ENCODE measurements at places on chromosomes 16 and 17.

DNA sequence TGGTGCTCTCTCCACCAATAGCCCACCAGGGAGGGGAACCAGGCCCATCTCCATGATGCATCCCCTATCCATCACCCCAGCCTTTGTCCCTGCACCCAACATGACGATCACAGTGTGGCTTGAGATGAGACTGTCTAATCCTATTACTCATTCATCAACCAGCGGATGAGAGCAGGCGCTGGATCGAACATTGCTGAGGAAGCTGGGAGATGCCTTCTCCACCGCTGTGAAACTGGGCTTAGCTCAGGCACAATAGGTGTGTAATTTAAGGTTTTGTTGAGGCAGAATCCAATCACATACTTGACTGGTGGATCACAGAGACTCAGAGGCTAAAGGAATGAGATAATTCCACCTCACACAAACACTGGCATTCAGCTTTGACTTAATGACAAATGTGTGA, 64.6 kb upstream of the IRX3 start:
- peaks cover 5% of the 10 kb centered on the region for H3K27me3 ChIP-seq
- no peaks in the 10 kb centered on the region for H3K36me3 ChIP-seq
- no peak overlapping the region for H3K4me3 ChIP-seq
- no peak overlapping the region for H3K27ac ChIP-seq
- H3K4me1 ChIP-seq, result no peaks in the 10 kb centered on the region
- DNase-seq, result no peak

GRCh38 chr16:1916640-1916990, 1.6 kb downstream of the HS3ST6 start:
- DNase-seq, result no peak
- no peak overlapping the region for H3K4me3 ChIP-seq
- H3K4me1 ChIP-seq, result peaks cover 15% of the 10 kb centered on the region
- H3K27ac ChIP-seq, result no peak overlapping the region

GRCh38 chr17:3221850-3222249, 14.4 kb downstream of the OR1A1 start:
- H3K36me3 ChIP-seq, result no peaks in the 10 kb centered on the region
- no peak for DNase-seq
- no peak overlapping the region for H3K27ac ChIP-seq
- H3K4me3 ChIP-seq, result no peak overlapping the region

- DNase-seq, result no peak
- H3K27me3 ChIP-seq, result peaks cover 9% of the 10 kb centered on the region
- H3K27ac ChIP-seq, result peak overlapping the region; percentile 97
- peak overlapping the region; percentile 98 for H3K4me3 ChIP-seq
- H3K36me3 ChIP-seq, result peaks cover 50% of the 10 kb centered on the region
These were observed 758 bp upstream of the RPL23A start for GRCh38 chr17:28719021-28719433.

DNA sequence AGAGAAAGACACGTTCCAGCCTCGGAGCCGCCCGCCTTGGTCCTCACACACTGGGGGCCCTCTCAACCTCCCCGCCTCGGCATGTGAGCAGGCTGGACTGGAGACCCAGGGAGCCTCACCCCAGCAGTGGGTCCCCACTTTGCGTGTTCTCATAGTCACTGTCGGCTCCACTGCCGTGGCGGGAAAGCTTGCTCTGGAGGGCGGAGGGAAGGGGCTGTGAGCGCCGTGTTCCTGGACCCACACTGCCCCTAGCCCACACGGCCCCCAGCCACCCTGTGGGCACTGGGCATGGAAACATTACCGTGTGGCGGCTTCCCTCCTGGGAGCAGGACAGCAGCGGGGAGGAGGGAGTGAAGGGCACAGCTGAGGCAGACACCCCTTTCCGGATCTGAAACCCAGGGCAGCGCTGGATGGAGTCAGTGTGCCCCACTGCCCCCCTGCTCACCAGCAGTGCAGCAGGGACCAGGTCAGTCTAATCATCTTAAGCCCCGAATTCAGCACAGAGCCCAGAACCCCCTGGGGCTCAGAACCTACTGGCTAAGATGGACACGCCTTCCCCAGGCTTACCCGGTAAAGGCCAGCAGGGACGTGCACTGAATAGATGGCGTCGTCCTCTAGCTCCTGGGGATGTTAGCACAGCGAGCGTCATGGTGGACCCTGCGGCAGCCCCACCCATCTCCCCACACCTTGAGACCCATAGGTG, 7.2 kb downstream of the TP53I13 start:
- no peak overlapping the region for H3K4me3 ChIP-seq
- H3K27me3 ChIP-seq, result no peaks in the 10 kb centered on the region

GRCh38 chr17:49224198-49224996, 6.2 kb downstream of the PHOSPHO1 start:
- H3K27me3 ChIP-seq, result peaks cover 82% of the 10 kb centered on the region
- peaks cover 20% of the 10 kb centered on the region for H3K4me1 ChIP-seq
- no peak overlapping the region for H3K4me3 ChIP-seq
- no peaks in the 10 kb centered on the region for H3K36me3 ChIP-seq
- no peak overlapping the region for H3K27ac ChIP-seq
- no peak for DNase-seq

DNA sequence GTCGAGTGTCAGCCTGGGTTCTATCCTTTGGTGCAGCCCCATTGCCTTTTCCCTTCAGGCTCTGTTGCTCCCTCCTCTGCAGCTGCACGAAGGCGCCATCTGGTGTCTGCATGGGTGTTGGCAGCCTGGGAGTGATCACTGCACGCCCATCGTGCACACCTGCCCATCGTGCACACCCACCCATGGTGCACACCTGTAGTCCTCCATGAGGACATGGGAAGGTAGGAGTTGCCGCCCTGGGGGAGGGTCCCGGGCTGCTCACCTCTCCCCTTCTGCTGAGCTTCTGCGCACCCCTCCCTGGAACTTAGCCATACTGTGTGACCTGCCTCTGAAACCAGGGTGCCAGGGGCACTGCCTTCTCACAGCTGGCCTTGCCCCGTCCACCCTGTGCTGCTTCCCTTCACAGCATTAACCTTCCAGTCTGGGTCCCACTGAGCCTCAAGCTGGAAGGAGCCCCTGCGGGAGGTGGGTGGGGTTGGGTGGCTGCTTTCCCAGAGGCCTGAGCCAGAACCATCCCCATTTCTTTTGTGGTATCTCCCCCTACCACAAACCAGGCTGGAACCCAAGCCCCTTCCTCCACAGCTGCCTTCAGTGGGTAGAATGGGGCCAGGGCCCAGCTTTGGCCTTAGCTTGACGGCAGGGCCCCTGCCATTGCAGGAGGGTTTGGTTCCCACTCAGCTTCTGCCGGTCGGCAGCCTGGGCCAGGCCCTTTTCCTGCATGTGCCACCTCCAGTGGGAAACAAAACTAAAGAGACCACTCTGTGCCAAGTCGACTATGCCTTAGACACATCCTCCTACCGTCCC, 2.9 kb downstream of the CTRL start:
- no peak overlapping the region for H3K4me3 ChIP-seq
- H3K27ac ChIP-seq, result no peak overlapping the region
- H3K36me3 ChIP-seq, result peaks cover 74% of the 10 kb centered on the region
- H3K4me1 ChIP-seq, result peaks cover 41% of the 10 kb centered on the region

DNA sequence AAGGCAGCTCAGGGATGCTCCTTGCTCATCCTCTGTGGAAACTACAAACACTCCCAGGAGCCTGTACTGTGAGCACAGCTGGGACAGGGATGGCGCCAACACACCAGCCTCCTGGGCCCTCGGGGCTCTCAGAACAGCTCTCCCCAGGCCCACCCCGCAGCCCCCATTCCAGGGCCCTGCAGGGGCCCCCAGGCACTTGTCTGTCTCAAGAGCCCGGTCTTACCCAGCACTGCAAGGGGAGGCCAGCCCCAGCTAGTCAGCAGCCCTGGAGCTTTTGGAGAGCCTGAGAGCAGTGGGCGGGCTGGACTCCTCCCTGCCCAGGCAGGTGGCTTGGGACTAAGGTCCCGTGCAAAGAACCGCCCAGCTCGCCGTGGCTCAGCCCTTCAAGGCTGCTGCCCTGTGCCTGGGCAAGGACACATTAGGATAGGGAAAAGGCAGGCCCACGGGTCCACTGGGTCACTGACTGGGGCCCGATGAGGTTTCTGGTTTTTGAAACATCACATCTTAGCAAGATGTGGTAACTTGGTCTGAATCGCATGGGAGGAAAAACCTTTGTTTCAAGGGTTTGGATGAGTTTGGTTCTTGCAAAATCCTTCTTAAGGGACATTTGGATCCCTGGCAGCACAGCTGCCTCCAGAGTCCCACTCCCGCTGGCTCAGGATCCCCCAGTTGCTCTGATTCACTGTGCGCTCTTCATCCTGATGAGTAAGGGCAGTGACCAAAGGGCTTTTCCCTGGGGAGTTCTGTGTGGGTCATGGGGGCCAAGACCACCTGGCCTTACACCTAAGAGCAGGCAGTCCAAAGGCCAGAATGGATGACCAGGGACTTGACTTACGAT, 2.8 kb downstream of the DNASE1L2 start:
- DNase-seq, result no peak
- no peak overlapping the region for H3K4me3 ChIP-seq
- H3K36me3 ChIP-seq, result peaks cover 96% of the 10 kb centered on the region
- H3K4me1 ChIP-seq, result peaks cover 21% of the 10 kb centered on the region
- no peak overlapping the region for H3K27ac ChIP-seq

GRCh38 chr17:59004338-59005111, 102.2 kb downstream of the TRIM37 start:
- no peak overlapping the region for H3K27ac ChIP-seq
- H3K4me1 ChIP-seq, result no peaks in the 10 kb centered on the region
- H3K4me3 ChIP-seq, result no peak overlapping the region
- peak; percentile 86 for DNase-seq
- H3K27me3 ChIP-seq, result no peaks in the 10 kb centered on the region

- H3K36me3 ChIP-seq, result no peaks in the 10 kb centered on the region
- no peak for DNase-seq
- no peak overlapping the region for H3K27ac ChIP-seq
- H3K27me3 ChIP-seq, result peaks cover 45% of the 10 kb centered on the region
- peaks cover 4% of the 10 kb centered on the region for H3K4me1 ChIP-seq
- H3K4me3 ChIP-seq, result no peak overlapping the region
These were observed 5.4 kb downstream of the TPSD1 start for GRCh38 chr16:1261131-1261892.
